ENCODE measurements at places on chromosomes 2 and 18. TPM values are rescaled to one million over a fixed set of nuclear protein-coding genes. Genes with fewer than 3 reads are reported as not detected.

Gene SALL3
- 15.2 TPM for total RNA-seq

Gene HOXD8
- total RNA-seq: 41.2 TPM

Gene OR6B2
- total RNA-seq: not detected

Gene IL1R2
- total RNA-seq: 3.7 TPM

GRCh38 chr2:48250943-48251342 lies 279.0 kb upstream of the STON1 start:
- H3K4me3 ChIP-seq: no peak overlapping the region
- H3K27ac ChIP-seq: no peak overlapping the region
- DNase-seq: no peak
- H3K36me3 ChIP-seq: no peaks in the 10 kb centered on the region
- H3K4me1 ChIP-seq: peaks cover 12% of the 10 kb centered on the region
- no peaks in the 10 kb centered on the region for H3K27me3 ChIP-seq

DNA sequence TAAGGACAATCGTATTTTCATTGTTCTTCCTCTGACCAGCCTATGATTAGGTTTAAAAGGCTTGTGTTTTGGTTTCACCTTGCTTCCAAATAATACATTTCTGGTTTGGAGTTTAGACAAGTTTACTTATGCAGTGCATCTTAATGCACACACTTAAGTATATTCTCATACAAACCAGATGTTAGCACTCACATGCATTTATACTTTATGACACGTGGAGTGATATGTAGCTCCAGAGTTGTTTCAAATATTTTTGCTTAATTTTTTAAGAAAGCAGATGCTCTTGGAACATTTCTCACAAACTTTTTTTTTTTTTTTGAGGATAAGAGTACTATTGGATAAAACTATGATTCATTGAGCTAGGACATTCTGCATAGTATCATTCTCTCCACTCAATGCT lies 109.9 kb downstream of the PDE1A start:
- no peaks in the 10 kb centered on the region for H3K27me3 ChIP-seq
- H3K36me3 ChIP-seq: no peaks in the 10 kb centered on the region
- no peak overlapping the region for H3K4me3 ChIP-seq
- no peak for DNase-seq

DNA sequence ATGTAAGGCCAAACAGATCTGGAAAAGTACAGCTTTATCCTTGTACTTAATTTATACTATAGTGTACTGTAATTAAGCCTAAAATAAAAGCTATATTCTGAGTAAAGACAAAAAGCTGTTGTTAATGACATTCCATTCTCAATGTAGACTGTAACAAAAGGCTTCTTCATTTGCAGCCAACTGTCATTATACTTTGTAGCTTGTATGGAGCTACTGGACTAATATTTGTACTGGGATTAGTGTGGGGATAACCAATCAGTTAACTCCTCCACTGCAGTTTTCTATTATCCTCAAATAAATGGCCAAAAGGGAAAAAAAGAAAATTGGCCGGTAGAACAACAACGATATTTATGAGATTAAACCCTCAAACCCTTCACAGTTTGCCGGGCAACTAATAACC lies 66.5 kb downstream of the STK39 start:
- no peak overlapping the region for H3K27ac ChIP-seq
- no peaks in the 10 kb centered on the region for H3K27me3 ChIP-seq
- DNase-seq: no peak
- no peak overlapping the region for H3K4me3 ChIP-seq
- H3K36me3 ChIP-seq: no peaks in the 10 kb centered on the region
- H3K4me1 ChIP-seq: peaks cover 3% of the 10 kb centered on the region

- no peak for DNase-seq
- H3K27ac ChIP-seq: no peak overlapping the region
- H3K4me1 ChIP-seq: no peaks in the 10 kb centered on the region
- H3K36me3 ChIP-seq: no peaks in the 10 kb centered on the region
Measured at GRCh38 chr2:176432434-176432833, 163.2 kb downstream of the MTX2 start.

DNA sequence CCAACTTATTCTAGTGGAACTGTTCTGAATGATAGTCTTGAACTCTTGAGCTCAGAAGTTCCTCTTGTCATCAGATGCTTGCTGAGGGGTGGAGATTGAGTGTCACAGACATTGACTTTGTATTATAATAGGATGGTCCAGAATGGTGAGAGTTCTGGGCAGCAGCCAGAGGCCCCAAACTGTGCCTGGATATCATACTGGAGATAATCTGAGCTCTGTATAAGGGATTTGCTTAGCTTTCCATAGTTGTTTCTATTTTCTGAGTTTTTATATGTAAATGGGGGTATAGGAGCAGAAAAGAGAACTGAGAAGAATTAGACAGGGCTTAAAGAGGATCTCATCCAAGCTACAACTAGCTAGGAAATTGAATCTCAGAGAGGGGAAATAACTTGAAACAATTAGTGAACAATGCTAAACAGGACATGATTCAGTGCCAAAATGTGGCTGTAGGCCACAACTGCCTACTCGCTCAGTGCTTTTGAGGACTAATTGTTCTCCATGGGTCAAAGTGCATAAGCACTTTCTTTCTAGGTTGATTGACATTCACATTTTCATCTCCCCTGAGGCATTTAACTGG lies 10.1 kb upstream of the LCLAT1 start:
- H3K4me3 ChIP-seq: no peak overlapping the region
- no peak for DNase-seq
- H3K27me3 ChIP-seq: no peaks in the 10 kb centered on the region
- H3K36me3 ChIP-seq: no peaks in the 10 kb centered on the region
- no peak overlapping the region for H3K27ac ChIP-seq

Data from testis (tissue), 5 donors.